Hematopoietic multipotent progenitor cell treated with erythropoietin and hydrocortisone succinate and interleukin-3 and kit ligand, for 8 days (in vitro differentiated cells): ENCODE measurements at places on chromosomes 2 and 18.

GRCh38 chr2:168090366-168091135, 156.8 kb downstream of the STK39 start:
- DNase-seq, result no peak

DNA sequence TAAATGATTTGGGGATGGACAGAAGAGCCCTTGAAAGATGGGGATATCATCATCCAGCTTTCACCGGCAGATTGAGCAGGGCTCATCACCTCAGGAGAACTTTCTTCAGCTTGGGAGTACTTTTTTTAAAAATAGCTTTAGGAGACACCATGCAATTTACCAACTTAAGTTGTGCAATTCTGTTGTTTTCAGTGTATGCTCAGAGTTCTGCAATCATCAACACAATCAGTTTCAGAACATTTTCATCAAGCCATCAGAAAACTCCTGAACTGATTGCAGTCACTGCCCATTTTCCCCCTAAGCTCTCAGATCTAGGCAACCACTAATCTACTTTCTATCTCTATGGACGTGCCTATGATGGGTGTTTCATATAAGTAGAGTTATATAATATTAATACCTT, 117.7 kb downstream of the CRIM1 start:
- DNase-seq, result no peak

DNA sequence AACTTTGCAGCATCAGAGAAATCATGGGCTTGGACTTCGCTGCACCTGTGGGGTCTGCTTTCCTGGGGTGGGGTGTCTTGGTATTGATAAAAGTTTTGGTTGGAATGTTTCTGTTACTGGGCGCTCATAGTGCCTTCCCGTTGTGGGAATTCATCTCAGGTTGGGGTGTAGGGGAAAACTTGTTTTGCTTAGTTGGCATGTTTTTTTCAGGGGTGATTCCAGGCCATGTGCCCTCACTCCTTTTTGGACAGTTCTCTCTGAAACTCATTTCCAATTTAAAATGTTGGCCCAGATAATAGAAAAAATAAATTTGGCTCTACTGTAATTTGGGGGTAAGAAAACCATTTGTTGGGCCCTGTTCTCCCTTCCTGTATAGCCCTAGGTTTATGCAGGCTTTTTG, 1.5 kb downstream of the LTBP1 start:
- DNase-seq, result no peak

GRCh38 chr18:37042381-37042780, 213.5 kb downstream of the KIAA1328 start:
- DNase-seq, result no peak

- DNase-seq, result no peak
Observed at GRCh38 chr2:136131961-136132824, 14.2 kb upstream of the CXCR4 start.

DNA sequence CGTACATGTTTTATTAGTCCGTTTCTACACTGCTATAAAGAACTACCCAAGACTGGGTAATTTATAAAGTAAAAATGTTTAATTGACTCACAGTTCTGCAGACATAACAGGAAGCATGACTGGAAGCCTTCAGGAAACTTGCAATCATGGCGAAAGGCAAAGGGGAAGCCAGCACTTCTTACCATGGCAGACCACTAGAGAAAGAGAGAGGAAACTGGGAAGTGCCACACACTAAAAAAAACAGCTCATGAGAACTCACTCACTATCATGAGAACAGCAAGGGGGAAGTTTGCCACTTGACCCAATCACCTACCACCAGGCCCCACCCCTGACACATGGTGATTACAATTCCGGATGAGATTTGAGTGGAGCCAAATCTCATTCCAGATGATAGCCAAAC, 466.2 kb downstream of the IRS1 start:
- DNase-seq, result no peak

- no peak for DNase-seq
Observed at GRCh38 chr2:228401065-228401912, 219.8 kb upstream of the SPHKAP start.
